GM19239 (cell line): ENCODE measurements at places on chromosomes 6 and 20.

DNA sequence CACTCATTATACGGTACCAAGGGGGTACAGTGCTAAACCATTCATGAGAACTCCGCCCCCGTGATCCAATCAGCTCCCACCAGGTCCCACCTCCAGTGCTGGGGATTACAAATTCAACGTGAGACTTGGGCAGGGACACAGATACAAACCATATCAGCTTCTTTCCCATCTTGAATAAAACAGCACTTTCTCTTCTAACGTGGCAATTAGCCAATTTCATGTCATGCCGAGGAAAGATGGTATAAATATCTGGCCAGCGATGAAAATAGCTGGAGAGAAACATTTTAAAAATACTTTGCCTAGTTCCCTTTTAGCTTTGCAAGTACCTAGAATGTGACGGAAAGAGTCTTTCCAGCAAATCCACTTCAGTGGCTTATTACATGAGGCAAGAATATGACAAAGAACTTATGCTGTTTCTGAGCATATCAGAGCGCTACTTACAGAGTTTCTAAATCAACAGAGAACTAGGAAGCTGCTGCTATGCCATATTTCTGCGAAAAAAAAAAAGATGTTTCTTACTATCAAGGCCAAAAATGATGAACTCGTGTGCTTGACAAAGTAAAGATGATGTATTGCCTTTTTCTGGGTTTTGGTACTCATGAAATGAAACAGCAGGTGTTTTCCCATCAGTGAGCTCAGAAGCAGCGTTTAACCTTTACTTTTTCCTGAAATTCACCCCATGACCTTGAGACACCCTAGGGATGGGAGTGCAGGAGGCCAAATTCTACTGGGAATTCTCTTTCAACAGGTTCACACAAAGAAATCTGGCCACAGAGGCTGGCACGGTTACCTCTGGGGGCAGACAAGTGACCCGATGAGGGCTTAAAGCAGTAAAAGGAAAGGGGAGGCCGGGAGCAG is 37.9 kb downstream of the AGPAT4 start:
- DNase-seq: no peak

- DNase-seq: no peak
These were observed 1.1 kb downstream of the CD164 start for GRCh38 chr6:109381061-109381746.

DNA sequence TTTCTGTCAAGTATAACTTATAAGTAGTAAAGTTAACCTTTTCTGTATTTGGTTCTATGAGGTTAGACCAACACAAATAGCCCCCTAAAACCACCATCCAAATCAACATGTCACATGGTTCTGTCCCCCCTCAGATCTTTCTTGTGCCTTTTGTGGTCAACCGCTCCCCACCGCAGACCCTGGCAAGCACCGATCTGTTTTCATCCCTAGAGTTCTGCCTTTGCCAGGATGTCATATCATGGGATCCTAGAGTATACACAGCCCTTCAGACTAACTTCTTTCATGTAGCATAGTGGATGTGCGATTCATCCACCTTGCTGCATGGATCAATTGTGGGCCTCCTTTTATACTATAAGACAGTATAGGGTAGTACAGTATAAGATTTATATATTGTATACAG is 124.3 kb downstream of the BCAS1 start:
- no peak for DNase-seq

GRCh38 chr6:52718550-52718949 is 44.7 kb downstream of the GSTA2 start:
- no peak for DNase-seq

DNA sequence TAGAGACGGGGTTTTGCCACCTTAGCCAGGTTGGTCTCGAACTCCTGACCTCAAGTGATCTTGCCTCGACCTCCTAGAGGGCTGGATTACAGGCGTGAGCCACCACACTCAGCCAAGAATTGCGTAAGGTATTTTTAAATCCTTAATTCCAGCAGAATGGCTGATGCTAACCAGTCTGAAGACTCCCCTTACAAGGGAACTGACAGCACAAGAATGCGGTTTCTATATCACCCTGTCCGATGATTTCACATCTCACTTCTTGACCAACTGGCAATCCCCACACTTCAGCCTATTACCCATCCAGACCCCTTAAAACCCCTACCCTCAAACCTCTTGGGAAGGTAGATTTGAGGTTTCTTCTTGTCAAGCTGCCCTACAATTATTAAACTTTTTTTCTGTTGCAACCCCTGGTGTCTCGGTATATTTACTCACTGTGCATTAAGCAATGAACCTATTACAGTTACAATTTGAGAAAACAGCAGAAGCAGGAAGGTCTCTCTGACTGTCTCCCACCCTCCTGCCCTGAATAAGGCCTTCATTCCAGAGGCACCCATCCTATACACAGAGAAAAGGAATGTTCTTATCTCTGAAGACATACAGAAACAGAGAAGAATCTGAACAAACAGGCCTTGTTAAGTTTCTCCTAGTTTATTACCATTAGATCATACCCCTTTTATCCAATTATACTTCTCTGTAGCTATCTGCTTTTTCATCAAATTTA is 164.9 kb downstream of the ARHGAP18 start:
- DNase-seq: no peak
